NCI-H460 (cell line): ENCODE measurements at places on chromosomes 2 and 18.

DNA sequence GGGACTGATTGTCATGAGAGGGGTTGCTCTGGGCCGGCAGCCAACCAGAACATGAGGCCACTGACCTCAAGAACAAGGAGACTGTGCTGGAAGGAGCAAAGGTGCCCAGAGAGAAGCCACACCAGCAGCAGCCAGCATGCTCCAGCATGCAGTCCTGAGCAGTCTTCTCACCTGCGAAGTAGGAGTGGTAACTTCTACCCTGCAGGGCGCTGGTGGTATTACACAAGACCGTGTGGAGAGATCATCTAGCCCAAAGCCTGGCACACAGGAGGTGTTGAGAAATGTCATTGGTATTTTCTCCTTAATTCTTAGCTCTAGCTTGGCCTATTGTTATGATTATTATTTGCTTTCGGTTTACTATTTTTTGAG is 132.7 kb downstream of the TSN start:
- no peak for DNase-seq

- DNase-seq = no peak
Observed at GRCh38 chr2:87401726-87402345, 346.1 kb upstream of the PLGLB2 start.

DNA sequence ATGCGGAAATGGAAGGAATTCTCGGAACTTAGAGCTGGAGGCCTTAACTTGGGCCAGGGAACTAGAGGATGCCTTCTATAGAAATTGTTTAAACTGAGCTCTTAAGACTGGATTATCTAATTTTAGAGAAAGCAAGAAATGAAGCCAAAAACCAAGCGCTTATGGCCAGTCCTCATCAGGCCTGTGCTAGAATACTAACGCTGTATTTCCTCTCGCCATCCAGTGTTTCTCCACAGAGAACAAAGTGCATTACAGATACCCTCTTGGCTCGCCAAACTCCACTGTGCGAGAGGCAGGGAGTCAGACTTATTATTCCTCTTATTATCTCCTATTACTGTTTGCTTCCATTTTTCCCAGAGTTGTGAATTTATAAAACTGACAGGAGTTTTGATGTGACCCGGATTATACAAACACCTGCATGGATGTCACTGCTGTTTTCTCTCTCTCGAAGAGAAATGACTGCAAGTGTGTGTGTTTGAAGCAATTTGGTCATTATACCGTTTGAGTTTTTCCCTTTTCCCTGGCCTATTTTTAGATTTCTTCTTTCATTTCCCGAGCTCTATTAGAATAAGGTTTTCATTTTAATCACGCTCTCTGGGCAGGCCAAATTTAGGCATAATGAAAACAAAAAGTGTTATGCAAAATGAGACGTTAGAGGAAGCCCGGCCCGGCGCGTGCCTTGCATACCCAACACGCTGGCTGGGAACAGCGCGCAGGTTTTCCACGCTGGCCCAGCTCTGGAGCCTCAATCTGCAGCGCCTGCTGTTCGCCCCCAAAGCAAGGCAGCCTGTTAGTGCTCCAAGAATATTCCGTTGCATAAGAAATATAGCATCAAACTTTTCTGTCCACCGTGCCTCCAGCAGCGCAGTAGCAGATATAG is 103.3 kb downstream of the ALK start:
- no peak for DNase-seq

DNA sequence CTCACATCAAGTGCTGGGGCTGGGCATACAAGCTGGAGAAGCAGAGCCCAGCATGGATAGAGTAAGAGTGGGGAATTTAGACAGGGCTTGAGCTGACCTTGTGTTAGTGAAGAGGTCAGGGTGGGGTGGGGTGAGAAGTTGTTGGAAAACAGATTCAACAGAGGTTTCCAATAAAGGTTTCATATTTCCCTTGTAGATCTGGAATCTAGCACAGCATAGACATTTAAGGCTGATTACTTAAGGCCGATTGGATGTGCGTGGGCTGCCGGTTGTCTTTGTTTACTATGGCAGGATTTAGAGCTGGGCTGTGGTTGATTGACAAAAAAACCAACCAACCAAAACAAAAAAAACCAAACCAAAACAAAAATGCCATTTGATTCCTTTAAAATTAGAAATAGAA is 114.9 kb upstream of the SEC11C start:
- DNase-seq = peak; percentile 39

DNA sequence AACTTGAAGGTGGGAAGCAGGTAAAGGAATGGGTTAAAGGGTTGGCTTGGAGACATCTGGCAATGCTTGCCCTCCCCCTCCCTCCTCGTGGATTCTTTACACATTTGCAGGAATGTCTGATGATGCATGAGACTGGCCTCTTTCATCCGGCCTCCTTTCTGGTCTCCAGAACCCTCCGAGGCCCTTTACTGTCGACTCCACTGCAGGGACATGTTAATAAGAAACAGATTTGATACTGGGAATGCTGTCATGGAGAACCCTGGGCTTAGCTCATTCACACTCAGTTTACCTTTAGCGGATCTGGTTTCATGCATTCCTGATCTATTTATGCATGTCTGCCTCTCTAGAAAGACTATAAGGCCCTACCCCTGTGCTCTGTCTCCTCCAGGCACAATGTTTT is 238.7 kb downstream of the TGIF1 start:
- DNase-seq = no peak

- no peak for DNase-seq
Observed at GRCh38 chr2:203021991-203022390, 7.3 kb downstream of the NBEAL1 start.

DNA sequence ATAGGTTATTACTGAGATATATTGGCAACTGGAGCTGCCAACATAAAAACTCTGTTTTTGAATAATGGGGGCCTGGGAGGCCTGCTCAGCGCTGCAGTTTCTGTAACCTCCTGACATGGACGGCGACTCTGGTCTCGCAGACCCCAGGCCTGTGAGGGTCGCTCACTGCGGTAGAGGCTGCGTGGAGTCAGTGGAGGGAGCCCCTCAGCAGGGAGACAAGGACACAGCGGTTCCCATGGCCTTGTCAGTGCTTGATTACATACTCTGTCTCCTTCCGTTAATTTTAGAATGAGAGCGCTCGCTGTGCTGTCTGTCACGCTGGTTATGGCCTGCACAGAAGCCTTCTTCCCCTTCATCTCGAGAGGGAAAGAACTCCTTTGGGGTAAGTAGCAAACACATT is 858 bp downstream of the TPO start:
- no peak for DNase-seq

DNA sequence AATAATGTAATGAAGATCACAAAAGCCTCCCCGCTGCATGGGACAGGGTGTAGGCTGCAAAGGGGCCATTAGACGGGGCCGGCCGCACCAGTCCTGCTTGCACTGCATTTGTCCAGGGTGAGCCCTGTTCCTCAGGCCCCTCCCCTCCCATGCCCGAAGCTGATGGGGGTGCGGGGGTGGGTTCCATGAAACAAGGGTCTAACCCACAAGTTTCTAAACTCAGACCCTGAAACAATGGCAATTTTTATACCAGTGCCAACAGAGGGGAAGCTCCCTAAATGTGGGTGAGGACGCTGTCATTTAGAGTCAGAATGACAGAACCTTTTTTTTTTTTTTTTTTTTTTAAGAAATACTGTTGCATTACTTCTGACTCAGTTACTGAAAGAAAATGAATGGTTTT is 39.7 kb downstream of the HS6ST1 start:
- DNase-seq = no peak

DNA sequence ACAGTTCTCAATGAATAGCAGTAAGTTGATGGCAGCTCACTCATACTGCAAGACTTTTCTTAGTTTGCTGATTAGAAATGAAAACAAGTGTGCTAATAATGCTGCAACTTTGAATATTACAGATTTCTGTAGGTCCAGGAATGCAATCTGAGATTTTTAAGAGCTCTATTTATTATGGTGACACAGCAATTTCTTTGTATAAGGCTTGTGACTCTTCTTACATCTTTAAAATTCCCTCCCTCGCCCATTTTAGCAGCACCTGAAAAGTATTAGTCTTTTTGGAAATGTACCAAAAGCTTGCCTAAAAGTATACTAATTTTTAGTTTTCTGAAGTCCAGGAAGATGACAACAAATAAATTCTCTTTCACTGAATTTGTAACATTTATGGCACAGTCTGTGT is 4.4 kb upstream of the HTR2B start:
- no peak for DNase-seq

DNA sequence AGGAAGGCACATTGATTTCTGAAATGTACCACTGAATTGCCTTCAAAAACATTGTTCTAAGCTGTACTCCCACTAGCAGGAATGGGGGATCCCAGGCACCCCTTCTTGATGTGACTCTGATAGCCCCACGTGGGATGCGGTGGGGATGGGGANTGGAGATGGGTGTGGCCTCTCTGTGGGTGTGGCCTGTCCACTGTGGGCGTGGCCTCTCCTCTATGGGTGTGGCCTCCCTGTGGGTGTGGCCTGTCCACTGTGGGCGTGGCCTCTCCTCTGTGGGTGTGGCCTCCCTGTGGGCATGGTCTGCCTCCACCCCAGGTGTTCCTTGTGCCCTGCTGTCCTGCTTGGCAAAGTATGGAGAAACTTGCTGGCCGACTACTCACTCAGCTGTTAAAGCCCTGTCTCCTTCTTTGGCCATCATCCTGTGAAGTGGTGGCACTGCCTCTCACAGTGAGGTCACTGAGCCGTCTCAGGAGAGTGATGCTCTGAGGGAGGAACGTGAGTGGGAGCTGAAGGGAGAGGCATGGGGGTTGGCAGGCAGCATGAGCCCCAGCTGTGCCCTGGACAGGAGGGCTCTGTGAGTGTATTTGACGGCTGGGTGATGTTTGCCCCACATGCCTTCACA is 6.7 kb upstream of the PARD6G start:
- no peak for DNase-seq

GRCh38 chr2:23574919-23575654 is 190.1 kb downstream of the KLHL29 start:
- DNase-seq = no peak

GRCh38 chr2:237432484-237433092 is 18.6 kb upstream of the COL6A3 start:
- DNase-seq = no peak

- no peak for DNase-seq
Observed at GRCh38 chr2:187966924-187967323, 324.8 kb upstream of the GULP1 start.

DNA sequence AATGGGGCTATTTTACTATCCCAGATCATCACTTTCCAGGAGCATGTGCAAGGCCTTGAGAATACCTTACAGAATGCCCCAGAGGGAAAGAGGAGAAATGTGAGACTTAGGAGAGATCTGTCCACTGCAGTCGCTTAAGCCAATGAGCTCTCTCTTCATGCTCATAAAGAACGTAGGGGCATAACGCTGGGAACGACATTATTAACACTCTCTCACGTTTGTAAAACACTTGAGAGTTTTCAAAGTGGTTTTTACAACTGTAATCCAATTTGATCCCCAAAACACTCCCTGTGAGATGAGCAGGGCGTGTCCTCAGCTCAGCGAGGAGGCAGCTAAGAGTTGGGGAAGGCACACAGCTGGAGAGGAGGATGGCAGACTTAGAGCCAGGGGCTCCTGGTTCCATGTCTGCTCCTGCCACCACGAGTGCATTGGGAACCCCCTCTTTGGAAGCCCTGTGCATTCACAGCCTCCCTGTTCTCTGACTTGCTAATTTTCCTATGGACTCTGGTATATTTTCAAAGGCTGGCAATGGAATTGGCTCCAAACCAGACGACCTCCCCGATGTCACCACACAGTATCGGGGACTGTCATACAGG is 97.4 kb downstream of the PLB1 start:
- DNase-seq = no peak

- DNase-seq = no peak
Observed at GRCh38 chr2:113886479-113887008, 3.3 kb upstream of the ACTR3 start.

GRCh38 chr2:109285244-109285651 is 156.2 kb downstream of the SH3RF3 start:
- DNase-seq = no peak

- DNase-seq = no peak
Observed at GRCh38 chr18:54856105-54856646, 27.9 kb downstream of the RAB27B start.

DNA sequence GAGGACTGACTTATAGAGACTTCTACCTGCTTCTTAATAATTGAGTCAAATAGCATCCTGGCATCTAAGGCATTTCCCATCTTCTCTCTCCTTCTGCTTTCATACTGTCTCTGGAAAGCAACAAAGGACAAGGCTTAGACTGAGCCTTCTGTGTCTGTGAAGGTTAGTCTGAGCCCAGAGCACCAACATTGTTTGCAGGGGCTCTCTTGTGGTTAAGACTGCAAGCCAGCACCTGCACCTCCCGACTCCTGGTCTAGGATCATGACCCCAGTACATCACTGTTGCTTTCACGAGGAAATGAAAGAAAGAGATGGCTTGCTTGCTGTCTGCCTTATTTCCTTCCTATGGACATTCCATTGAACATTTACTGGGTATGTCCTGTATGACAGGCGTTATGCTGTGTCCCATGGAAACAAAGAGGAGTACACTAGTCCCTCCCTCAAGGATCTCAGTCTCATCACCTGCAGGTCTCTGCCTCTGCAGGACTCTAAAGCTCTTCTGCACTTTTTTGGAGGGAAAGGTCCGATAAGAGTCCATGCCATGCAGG is 315.8 kb upstream of the EPAS1 start:
- DNase-seq = no peak

- DNase-seq = no peak
Observed at GRCh38 chr2:85549826-85550225, 10.9 kb downstream of the MAT2A start.

DNA sequence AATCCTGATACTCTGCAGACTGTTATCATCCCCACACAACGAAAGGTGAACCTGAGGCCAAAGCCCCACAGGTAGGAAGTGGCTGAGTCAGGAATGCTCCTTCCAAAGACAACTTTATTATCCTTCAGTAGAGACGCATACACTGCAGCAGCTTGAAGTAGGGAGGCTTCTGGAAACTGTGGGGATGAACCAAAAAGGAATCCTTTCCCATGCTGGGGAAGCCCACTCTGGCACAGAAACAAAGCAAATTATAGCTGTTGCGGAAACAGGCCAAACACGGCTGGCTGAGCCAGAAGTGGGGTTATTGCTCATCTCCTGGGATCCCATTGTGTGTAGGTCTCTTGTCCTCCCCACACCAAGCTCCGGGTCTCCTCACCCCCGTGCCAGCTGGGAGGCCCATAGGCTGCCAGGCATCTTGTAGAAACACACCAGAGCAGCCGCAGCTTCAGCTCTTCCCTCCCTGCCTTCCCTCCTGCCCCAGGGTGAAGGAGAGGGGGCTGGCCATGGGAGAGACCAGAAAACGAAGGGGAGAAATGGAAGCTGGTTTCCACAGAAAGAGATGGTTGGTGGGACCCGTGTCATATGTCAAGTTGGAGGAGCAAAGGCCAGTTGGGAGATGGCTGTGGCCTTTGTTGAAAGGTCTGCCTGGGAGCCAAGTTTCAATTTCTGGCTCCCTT is 176.9 kb upstream of the NABP1 start:
- DNase-seq = no peak

- no peak for DNase-seq
Observed at GRCh38 chr2:17916584-17916983, 38.1 kb downstream of the KCNS3 start.
